ENCODE measurements at places on chromosomes 16 and 17. TPM values are rescaled to one million over a fixed set of nuclear protein-coding genes. Genes with fewer than 3 reads are reported as not detected.

- peaks cover 8% of the 10 kb centered on the region for H3K4me1 ChIP-seq
- no peak overlapping the region for H3K27ac ChIP-seq
- H3K4me3 ChIP-seq, result no peak overlapping the region
- H3K27me3 ChIP-seq, result no peaks in the 10 kb centered on the region
- no peak for DNase-seq
These were observed 31.0 kb downstream of the NAGPA start for GRCh38 chr16:5002699-5003143.

DNA sequence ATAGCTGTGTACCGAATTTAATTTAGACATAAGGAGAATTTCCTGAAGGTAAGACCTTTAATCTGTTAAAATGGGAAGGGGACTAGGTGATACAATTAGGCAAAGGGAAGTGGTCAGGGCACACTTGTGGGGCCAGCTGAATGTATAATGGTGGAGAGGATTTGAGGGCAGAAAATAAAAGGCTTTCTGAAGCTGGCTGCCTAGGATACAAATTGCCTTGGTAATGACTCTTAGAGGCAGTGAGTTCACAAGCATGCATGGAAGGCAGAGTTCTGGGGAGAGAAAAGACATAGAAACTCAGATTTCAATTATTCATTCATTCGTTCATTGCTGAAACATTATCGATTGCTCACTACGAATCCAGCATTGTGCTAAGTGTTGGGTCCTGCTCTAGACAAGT, 12.4 kb upstream of the NFAT5 start:
- H3K36me3 ChIP-seq, result no peaks in the 10 kb centered on the region
- no peaks in the 10 kb centered on the region for H3K4me1 ChIP-seq
- no peak for DNase-seq
- H3K27me3 ChIP-seq, result no peaks in the 10 kb centered on the region
- no peak overlapping the region for H3K27ac ChIP-seq

GRCh38 chr17:7293159-7293558, 1.3 kb downstream of the YBX2 start:
- peaks cover 32% of the 10 kb centered on the region for H3K4me1 ChIP-seq
- peak overlapping the region; percentile 51 for H3K27ac ChIP-seq

- no peaks in the 10 kb centered on the region for H3K27me3 ChIP-seq
- H3K36me3 ChIP-seq, result no peaks in the 10 kb centered on the region
- no peaks in the 10 kb centered on the region for H3K4me1 ChIP-seq
- DNase-seq, result no peak
- H3K4me3 ChIP-seq, result no peak overlapping the region
These were observed 166.6 kb upstream of the CIBAR2 start for GRCh38 chr16:85278839-85279238.

FMNL1 gene
- total RNA-seq, result 52.8 TPM
